NCI-H1417 treated with DMSO at 0.1 percent for 48 hours (cell line): ENCODE measurements at places on chromosomes 13 and 19.

DNA sequence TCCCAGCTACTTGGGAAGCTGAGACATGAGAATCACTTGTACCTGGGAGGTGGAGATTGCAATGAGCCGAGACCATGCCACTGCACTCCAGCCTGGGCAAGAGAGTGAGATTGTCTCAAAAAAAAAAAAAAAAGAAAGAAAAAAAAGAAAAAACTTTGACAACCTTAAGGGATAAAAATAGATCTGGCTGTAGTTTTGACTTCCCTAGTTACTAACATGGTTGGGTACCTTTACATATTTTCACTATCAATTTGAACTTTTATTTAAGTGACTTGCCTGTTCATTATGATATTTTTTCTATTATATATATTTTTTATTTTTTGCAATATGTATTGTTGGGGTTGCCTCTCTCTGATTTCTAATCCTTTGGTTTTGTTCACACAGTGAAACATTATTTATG, 8.4 kb upstream of the ZNF235 start:
- no peak for DNase-seq

GRCh38 chr13:93284064-93284463, 57.5 kb downstream of the GPC6 start:
- DNase-seq, result no peak

DNA sequence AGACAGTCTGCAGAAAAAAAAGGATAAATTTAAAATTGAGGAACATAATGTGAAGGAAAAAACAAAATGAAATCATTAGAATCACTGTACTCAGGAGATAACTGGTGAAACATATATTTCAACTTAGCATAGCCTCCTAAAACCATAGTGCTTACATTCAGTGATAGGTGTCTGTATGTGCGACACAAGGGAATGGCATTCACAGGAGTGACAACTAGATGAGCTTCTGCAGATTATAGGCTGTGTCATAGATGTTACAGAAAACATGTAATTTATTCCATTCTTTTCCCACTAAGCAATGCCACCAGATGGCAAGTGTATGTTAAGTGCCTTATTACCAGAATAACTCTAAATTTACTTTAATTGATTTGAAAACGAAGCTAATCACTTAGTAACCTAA, 960.0 kb upstream of the PCDH20 start:
- peak; percentile 86 for DNase-seq

DNA sequence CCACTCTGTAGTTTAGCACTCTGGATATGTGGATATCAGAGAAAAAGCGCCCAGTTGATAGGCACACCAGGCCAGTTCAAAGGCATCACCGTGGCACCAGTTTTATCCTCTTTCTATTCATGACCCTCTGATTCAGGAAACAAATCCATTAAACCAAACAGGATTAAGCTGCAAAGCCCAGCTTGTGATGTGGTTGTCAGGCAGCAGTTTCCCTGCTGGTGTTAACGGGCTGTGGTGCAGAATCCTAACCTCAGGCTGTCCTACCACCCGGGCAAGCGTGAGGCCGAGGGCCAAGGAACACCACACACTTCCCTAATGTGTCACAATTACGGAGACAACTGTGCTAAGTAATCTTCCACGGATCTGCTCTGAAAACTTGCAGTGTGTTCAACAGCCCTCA, 209.1 kb downstream of the OLFM4 start:
- no peak for DNase-seq

GRCh38 chr13:55893540-55893939, 1247.2 kb upstream of the PRR20A start:
- DNase-seq, result no peak

GRCh38 chr13:38103851-38104250, 234.3 kb upstream of the TRPC4 start:
- no peak for DNase-seq

GRCh38 chr19:51440846-51441409, 17.3 kb downstream of the SIGLEC8 start:
- DNase-seq, result no peak

- DNase-seq, result no peak
Observed at GRCh38 chr13:96552559-96552958, 441.7 kb downstream of the OXGR1 start.

DNA sequence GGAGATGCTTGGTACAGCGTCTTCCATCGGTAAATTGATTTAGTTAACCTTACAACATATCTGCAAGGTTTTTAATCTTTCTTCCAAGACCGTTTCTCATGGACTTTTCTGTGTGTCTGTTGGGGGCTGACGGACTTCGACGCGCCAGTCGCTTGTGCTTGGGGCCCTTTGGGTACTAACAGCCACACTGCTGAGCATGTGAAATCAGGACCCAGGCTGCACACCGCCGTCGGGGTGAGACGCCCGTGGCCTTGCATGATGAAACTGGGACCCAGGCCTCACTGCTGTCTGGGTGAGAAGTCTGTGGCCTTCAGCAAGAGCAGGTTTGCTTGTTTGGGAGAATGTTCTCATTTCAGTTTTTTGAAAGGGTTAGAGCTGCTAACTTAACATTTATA, 9.8 kb downstream of the ATP4B start:
- DNase-seq, result no peak

DNA sequence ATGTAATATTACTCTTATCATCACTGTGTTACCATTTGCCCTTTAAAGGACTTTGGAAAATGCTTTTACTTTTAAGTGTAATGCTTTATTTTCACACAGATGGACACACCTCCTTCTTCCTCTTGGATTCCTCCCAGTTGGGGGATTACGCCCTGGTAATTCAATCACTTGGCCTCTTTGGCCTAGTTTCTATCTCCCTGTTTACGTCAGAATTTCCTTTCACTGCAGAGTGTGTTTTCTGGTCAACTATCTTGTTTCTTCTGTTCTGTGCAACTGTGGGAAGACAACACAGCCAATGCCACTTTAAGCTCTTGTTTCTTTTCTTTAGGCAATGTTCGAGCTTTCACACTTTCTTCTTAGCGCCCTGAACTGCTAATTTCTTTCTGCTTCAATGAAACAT, 257.3 kb upstream of the MAB21L1 start:
- no peak for DNase-seq

GRCh38 chr19:18647371-18647767, 10.5 kb downstream of the KLHL26 start:
- no peak for DNase-seq

DNA sequence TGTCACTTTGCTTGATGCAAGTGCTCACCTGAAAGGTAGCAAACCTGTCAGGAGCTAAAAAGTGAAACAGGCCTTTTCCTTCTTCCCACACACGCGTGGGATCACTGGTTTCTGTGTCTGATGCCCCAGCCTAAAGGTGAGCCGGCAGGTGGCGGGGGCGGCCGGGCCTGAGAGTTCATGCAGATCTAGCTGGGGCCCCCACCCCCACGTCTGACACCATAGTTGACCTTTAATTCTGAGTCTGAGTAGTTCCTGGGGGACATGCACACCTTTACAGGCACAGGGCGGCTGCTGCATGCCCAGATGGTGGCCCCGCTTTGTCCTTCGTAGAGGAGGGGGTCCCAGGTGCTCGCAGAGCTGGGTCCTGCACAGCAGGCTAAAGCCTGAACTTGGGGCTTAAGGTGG, 345.3 kb downstream of the TEX29 start:
- DNase-seq, result no peak

GRCh38 chr13:40910324-40911050, 108.6 kb downstream of the ELF1 start:
- no peak for DNase-seq

DNA sequence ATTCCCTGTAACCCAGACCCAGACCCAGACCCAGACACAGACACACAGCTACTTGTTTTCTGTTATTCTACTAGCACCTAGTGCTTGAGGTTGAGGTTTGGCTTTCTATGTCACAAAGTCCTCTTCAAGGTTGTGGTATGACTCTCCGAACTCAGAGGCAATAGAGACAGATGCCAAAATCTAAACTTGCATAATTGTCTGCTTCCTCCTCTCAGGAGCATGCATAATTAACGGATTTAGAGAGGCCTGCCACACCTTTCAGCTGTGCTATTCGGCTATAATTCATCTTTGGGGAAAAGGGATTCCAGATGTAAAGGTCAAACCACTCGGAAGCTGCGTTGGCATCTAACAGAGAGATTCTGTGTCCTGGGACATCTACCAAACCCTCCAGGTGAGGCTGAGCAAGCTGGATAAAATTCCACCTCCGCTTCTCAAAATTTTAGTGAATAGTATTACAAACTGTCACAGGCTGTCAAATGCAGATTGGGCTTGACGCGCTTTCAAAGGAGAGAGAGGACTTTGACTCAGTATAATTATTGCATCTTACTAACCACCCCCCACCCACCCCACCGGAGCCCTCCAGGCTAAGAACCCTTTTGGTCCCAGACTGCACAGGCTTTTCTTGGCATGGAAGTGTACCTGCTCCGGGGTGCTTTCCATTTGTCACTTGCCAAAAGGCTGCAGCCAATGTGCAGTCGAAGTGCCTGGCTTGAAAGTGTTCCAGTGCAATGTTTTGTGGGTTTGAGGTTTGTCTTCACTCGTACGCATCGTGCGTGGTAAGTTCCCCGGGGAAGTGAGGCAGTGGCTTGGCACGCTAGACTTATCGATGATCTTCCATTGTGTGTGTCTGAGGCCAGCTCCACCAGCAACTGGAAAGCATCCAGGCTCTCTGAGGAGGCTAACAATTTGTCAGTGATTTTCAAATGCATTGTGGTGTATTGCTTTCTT, 194.1 kb downstream of the TDRD3 start:
- DNase-seq, result no peak

GRCh38 chr13:65378943-65379519, 1851.1 kb downstream of the PCDH9 start:
- DNase-seq, result no peak

GRCh38 chr13:46288570-46289259, 77.0 kb downstream of the LRRC63 start:
- DNase-seq, result no peak

DNA sequence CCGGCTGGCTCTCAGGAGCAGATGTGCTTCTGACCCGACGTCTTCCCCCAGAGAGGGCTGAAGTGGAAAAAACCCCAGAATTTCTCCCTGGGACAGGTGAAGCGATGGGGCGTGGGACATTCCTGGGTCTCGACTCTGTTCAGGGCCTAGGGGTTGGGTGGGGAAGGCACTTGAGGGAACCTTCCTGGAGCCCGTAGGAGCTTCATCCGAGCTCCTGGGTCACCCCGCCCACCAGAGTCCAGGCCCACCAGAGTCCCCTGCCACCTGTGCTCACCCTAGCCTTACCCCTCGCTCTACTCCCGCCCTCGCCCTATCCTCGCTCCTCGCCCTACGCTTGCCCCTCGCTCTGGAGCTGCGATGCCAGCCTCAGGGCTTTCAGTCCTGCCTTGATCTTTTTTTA, 23.2 kb downstream of the EPN1 start:
- DNase-seq, result no peak

- DNase-seq, result no peak
Observed at GRCh38 chr13:111292710-111293485, 27.5 kb upstream of the TEX29 start.

- DNase-seq, result no peak
Observed at GRCh38 chr13:98315902-98316301, 138.8 kb upstream of the RNF113B start.

DNA sequence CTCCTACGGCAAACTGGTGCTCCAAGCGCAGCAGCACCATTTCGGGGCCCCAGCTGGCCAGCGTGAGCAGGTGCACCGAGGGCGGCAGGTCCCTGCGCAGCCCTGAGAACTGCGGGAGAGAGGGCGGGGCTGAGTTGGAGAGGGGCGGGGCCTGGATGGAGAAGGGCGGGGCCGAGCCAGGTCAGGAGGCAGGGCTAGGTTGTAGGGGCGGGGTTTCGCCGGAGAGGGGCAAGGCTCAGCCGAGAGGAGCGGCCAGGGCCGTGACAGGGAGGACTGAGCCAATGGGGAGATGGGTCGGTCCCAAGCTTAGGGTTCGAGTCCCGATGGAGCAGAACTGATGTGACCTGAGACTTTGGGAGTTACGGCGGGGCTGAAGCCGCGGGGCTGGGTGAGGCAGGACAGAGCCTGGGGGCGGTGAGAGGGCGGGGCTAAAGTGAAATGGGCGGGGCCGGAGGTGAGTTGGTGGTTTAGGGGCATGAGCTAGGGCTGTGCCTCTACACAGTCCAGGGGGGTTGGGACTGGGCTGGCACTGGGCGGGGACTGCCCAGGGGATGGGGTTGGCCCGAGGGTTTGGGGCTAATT, 19.0 kb downstream of the MAN2B1 start:
- DNase-seq, result no peak

DNA sequence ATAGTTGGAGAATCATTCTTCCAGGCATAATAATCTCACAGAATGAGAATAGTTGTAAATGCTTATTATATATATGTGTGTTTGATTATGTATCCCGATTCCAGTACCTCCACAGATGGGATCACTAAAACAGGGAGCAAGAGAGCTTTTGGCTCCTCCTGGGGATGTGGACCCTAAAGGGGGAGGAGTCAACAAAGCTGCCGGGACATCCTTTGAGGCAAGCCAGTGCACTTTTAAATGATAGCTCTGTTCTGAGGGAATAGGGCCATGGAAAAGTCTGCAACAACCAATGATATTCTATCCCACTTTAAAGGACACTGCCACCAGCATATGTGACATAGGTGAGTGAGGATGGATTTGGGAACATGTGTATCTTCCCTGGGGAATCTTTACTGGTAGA, 40.8 kb downstream of the SLITRK5 start:
- no peak for DNase-seq

DNA sequence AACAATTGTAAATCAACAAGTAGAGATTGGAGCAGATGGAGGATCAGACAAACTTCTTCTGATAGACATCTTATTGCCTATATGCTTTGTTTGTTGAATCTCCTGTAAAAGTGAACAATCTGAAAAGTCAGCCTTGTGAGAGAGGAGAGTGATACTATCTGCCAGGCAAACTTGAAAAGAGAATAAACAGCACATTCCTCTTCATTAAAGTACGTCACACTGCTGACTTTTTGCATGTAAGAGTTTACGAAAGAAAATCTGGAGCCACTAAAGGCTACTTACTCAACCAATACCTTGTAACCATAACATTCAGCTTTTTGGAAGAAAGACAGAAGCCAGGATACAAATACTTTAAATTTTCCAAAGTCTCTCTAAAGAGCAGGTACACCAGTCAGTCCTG, 42.5 kb downstream of the EDNRB start:
- no peak for DNase-seq
